ENCODE measurements at places on chromosomes 2 and 18.

- no peak for DNase-seq
Measured at GRCh38 chr2:26636935-26637334, 4.2 kb downstream of the CIB4 start.

DNA sequence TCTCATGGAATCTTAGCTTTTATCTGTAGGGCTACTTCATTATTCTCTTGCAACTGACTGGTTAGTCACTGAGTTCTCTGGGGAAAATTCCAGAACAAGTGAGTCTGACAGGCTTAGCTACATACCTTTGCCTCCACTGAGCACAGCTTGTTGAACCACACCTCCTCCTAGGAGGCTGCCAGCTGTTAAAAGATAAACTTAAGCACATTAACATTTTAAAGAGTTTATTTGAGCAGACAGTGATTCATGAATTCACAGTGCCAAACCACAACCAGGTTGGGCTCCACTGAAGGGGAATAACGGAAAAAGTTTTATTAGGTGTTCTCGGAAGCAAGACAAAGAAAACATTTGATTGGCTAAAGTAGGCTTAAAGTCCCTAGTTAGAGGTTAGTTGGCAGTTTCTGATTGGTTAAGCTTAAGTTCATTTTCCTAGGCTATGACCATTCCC is 12.5 kb upstream of the SLC38A11 start:
- peak; percentile 77 for DNase-seq

GRCh38 chr2:98242003-98242402 is 104.3 kb upstream of the CNGA3 start:
- no peak for DNase-seq

DNA sequence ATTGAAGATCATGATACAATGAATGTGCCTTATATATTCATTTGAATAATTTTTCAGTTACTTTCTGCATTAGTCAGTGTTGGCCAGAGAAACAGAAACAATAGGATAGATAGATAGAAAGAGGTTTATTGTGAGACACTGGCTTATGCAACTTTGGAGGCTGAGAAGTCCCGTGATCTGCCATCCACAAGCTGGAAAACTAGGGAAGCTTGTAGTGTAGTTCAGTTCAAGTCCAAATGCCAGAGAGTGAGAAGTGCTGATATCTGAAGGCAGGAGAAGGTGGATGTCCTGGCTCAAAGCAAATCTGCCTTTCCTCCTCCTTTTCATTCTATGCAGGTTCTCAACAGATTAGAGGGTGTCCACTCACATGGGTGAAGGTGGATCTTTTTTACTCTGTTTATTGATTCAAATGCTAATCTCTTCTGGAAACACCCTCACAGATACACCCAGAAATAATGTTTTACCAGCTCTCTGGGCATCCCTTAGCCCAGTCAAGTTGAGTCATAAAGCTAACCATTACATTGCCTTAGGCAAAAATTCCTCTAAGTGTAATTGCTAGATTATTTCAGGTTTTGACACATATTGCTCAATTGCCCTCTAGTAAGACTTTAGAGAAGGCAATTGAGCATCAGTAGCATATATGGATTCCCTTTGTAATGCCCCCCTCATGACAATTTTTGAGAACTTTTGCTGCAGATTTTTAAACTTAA is 341.4 kb downstream of the LPIN1 start:
- DNase-seq = peak; percentile 90

DNA sequence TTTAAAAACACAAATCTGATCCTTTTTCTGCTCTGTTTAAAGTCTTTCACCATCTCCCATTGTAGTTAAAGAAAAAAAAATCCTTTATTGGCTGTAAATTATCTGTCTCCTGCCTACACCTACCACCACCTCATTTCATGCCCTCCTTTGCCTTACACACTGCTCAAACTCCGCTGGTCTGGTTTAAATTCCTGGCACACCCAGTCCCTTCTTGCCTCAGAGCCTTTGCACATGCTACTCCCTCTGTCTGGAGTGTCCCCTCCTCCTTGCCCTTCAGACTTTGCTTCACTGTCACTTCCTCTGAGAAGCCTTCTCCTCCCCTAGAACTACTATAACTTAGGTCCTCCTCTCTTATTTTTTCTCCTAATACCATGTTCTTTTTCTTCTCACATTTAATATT is 49.6 kb downstream of the OSBPL6 start:
- DNase-seq = no peak

DNA sequence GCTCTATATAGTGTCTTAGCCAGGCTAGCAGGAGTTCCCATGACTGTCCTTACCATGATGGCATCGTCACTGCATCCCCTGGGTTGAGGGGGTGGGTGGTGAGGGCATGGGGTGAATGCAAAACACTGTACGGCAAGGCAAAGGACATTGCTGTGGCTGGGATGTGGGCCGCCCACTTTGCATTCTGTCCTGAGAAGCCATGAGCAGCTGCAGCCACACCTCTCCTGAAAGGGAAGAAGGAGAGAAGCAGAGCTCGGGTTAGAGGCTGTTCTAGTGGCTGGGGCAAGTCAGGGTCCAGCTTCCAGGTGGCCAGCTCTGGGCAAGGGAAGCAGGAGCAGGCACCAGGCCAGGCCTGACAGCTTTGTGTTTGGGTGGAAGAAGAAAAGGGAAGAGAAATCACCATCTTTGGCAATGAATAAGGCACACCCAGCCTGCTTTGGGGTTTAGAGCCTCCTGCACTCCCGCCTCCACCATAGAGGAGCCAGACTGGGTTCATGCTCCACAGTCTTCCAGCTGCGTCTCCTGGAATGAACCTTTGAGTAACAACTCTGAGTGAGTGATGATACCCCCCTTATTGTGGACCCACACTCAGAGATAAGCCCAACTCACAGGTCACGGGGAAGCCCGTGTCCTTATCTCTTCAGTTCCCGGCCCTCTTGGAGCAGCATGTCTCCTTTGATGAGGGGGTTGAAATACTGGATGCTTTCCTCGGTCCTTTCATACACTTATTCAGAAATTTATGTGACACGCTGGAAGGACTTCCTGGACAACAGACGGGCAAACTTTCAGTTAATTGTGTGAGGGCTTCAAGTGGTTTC is 63.4 kb downstream of the INPP4A start:
- DNase-seq = peak; percentile 17

DNA sequence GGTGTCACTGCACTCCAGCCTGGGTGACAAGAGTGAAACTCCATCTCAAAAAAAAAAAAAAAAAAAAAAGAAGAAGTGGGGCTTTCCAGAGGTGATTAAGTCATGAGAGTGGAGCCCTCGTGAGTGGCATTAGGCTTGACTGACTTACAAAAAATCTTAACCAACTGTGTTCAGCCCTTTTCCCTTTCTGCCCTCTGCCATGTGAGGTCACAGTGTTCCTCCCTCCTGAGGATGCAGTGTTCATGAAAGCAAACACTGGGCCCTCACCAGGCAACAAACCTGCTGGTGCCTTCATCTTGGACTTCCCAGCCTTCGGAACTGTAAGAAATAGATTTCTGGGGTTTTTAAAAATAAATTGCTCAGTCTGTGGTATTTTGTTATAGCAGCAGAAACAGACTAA is 37.0 kb upstream of the METTL21A start:
- DNase-seq = no peak

- DNase-seq = no peak
Measured at GRCh38 chr2:177748360-177748759, 324.2 kb downstream of the PDE11A start.

GRCh38 chr2:39851651-39852110 is 72.6 kb upstream of the THUMPD2 start:
- peak; percentile 24 for DNase-seq

DNA sequence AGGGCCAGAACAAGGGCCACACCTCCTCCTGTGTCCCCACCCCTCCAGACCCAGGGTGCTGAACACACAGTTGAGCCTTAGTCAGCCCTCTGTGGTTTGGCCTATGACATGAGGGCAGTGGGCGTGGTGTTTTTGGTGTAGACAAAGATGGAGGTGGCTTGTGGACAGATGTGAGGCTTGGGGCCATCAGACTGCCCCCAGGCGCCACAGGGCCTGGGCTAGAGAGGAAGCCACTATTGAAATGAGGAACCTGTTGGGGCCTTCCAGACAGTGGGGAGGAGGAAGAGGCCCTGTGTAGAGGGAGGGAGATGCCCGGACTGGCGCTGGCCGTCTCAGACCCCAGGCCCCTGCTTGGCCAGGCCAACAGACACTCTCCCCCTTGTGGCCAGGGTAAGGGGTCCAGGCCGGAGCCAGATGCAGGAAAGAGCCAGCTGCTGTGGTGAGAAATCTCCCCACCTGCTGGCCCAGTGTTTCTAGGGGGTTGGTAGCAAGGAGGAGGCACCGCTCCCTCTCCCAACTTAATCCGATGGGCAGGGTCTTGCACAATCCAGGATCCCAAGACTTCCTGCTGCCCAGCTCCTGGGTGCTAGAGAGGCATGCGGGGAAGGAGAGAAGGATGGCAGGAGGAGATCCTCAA is 53.8 kb downstream of the SMAD7 start:
- DNase-seq = peak; percentile 80

DNA sequence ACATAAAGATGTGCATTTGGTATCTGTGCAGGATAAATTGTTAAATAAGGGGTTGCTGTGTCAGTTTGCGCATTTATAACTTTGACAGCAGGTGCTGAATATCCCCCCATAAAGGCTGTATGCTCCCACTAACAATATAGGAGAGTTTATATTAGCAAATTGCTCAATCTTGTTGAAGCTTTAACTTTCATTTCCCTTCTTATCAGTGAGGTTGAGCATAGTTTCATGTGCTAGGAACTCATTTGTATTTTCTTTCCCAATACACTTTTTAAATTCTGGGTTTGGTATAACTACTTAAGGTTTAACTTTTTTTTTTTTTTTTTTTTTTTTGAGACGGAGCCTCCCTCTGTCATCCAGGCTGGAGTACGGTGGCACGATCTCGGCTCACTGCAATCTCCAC is 89.0 kb downstream of the FAM117B start:
- no peak for DNase-seq

DNA sequence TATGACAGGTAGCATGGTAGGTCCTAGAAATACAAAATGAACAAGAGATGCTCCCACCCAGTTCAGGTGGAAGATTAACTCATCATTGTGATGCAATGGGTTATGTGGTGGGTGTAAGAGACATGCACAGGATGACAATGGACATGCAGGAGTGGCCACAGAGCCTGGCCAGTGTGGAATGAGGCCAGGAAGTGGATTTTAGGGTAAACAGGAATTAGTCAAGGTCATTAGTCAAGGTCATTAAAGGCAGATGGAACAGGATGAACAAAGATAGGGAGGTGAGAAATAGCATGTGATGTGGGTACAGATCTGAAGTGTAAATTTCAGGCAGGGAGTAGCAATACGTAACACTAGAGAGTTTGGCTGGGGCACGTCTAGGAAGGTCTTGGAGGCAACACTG is 15.6 kb upstream of the SERTAD2 start:
- no peak for DNase-seq

GRCh38 chr2:169476459-169476858 is 2.8 kb upstream of the BBS5 start:
- DNase-seq = peak; percentile 68

- DNase-seq = peak; percentile 68
Measured at GRCh38 chr2:54106631-54107454, 8.6 kb upstream of the ACYP2 start.

GRCh38 chr2:38123911-38124310 is 48.0 kb upstream of the CYP1B1 start:
- no peak for DNase-seq

- DNase-seq = no peak
Measured at GRCh38 chr18:37222999-37223378, 342.6 kb downstream of the CELF4 start.

- DNase-seq = no peak
Measured at GRCh38 chr2:118584062-118584749, 263.2 kb downstream of the EN1 start.

DNA sequence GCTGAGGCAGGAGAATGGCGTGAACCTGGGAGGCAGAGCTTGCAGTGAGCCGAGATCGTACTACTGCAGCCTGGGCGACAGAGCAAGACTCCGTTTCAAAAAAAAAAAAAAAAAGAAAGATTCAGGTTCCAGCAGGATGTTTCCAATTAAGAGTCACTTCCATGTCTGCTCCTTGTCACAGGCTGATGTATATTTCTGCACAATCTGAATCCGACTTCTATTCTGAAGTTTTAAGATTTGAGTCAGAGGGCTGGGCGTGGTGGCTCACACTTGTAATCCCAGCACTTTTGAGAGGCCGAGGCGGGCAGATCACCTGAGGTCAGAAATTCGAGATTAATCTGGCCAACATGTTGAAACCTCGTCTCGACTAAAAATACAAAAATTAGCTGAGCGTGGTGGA is 24.7 kb downstream of the SNRPD1 start:
- DNase-seq = peak; percentile 48

GRCh38 chr2:23235736-23236135 is 149.2 kb upstream of the KLHL29 start:
- DNase-seq = no peak

DNA sequence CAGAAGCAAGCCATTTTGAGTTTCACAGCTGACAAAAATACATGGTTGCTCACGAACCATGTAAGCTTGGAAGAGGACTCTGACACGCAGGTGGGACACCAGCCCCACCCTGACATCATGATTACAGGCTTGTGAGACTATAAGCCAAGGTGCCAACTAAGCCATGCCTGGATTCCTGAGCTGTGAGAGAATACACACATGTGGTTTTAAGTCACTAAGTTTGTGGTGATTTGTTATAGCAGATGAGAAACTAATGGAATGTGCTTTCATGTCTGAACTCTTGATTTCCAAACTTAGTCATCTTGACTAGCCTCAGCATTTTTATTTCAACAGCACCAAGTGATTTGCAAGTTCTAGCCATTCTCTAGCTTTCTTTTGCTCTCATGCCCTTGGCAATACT is 676.1 kb upstream of the CELF4 start:
- DNase-seq = peak; percentile 29

DNA sequence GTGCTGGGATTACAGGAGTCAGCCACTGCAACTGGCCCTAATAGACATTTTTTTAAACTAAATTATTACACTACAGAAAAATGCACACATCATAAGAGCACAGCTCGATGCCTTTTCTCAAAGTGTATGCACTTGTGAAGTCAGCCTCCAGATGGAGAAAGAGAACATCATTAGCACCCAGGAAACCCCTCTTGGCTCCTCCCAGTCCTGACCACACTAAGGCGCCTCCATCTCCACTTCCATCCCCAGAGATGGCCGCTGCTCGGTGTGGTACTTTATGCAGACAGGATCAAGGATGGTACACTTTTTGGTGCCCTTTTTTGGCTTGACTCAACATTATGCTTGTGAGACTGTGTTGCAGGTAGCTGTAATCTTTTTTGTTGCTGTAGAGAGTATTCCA is 34.8 kb downstream of the RRM2 start:
- no peak for DNase-seq

Measured in MCF 10A (cell line).